Panc1 (cell line): ENCODE measurements at places on chromosomes 11 and 22. TPM values are rescaled to one million over a fixed set of nuclear protein-coding genes. Genes with fewer than 3 reads are reported as not detected.

The ASPHD2 gene
- total RNA-seq, result 0.15 TPM

The UPK3A gene
- not detected for total RNA-seq

The CDK2AP2 gene
- total RNA-seq, result 76.1 TPM

The CRYBB3 gene
- total RNA-seq, result 0.67 TPM

The ZNF280A gene
- total RNA-seq, result 0.10 TPM

The TECTA gene
- total RNA-seq, result 0.15 TPM

The RASGRP2 gene
- total RNA-seq, result 3.7 TPM

The DDTL gene
- total RNA-seq, result not detected

The CASP5 gene
- not detected for total RNA-seq

The CARNS1 gene
- 1.0 TPM for total RNA-seq

The GPHA2 gene
- not detected for total RNA-seq

The CEP126 gene
- 6.6 TPM for total RNA-seq

The SLC22A6 gene
- total RNA-seq, result not detected

The MMP1 gene
- total RNA-seq, result 0.15 TPM

The OR8G5 gene
- total RNA-seq, result not detected

The GGTLC2 gene
- total RNA-seq, result not detected

The TLCD5 gene
- total RNA-seq, result 22.8 TPM

The C11orf97 gene
- not detected for total RNA-seq

The OTOG gene
- not detected for total RNA-seq

The MMP8 gene
- total RNA-seq, result not detected

The MPZL2 gene
- 1.8 TPM for total RNA-seq

The ALKBH8 gene
- 9.1 TPM for total RNA-seq

The DUSP8 gene
- 5.5 TPM for total RNA-seq

The TMPRSS6 gene
- total RNA-seq, result not detected

The GTSE1 gene
- total RNA-seq, result 36.2 TPM

The APOL3 gene
- total RNA-seq, result 3.2 TPM
